ENCODE measurements at places on chromosomes 7 and 10.

DNA sequence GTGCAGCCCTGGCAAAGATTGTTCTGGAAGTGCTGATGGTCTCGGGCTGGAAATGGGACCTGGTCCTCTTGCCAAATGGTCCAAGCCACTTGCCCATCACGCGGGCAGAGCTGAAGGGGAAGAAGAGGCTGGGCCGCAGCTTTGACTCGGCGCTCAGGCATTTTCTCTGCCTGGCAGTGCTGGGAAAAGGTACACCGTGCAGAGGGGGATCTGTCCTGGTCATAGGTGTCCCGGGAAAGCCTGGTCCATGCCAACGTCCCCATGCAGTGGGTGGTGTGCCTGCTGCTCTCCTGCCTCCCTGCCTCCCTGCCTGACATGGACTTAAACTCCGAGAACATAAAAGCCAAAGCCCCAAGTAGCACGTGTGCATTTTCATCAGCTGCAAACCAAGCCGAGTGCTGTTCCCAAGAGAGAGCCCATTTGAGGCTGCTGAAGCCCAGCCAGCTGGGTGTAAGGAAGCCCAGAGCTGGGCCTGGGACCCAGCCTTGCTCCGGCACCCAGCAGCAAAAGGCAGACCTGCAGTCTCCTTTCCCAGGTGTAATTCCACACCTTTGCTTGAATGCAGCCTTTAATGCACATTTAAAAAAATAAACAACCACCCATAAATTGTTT lies 72.7 kb downstream of the TCERG1L start:
- no peak for DNase-seq

GRCh38 chr10:17196573-17196972 lies 4.9 kb downstream of the TRDMT1 start:
- DNase-seq = no peak

GRCh38 chr7:53094191-53094590 lies 58.8 kb downstream of the POM121L12 start:
- DNase-seq = no peak

DNA sequence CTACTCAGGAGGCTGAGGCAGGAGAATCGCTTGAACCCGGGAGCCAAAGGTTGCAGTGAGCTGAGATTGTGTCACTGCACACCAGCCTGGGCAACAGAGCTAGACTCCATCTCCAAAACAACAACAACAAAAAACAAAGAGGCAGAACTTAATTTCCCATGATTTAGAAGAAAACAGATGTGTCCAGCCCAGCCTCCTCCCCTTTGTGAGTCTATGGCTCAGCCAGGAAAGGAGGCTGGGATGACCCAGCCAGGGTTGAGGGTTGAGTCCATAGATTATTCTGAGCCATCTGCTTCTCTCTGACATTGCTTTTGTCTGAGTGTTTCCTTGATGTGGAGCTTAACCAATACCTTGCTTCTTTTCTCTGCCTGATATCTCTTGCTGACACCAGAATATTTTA lies 994.1 kb downstream of the TYW1 start:
- DNase-seq = no peak

Measured in fibroblast of skin of right quadriceps (primary cell).